ENCODE measurements at places on chromosomes 6 and 20.
A peak's percentile ranks its signal among the peaks of the same experiment; 100 is the strongest.

DNA sequence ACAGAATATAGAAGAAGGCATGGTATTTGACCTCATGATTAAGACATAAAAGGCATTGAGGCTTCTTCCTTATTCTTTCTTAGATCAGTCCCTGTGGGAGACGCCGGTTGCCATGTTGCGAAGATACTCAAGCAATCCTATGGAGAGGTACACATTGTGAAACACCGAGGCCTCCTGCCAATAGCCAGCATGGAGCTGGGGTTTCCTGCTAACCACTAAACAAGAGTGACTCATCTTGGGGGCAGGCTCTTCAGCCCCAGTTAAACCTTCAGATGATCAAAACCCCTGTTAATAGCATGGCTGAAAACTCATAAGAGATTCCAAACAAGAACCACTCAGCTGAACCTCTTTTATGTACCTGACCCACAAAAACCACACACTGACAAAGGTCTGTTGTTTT is 478.8 kb downstream of the CD83 start:
- no peak for DNase-seq

DNA sequence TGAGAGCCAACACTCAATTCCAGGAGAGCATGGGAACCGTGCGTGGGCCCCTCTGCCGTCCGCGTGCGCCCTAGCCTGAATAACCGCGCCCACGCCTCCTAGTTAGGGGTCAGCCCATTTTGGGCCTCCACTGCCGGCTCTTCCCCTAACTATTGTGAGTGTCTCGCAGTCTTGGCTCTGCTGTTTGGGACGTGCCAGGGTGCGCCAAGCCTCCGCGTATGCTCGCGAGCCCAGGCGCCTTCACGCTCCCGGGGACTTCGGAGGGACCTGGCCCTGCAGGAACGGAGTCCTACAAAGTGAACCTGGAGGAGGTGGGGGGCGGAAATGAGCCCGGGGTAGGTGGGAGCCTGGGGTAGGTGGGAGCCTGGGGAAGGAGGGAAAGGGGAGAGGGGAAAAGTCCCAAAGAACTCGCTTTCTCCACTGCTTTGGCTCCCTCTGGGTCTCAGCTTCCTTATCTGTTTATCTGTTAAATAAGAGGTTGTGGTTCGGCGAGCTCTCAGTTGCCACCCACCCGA is 873 bp upstream of the GCM2 start:
- no peak for DNase-seq

GRCh38 chr6:37187321-37188022 is 17.5 kb downstream of the PIM1 start:
- DNase-seq, result no peak

DNA sequence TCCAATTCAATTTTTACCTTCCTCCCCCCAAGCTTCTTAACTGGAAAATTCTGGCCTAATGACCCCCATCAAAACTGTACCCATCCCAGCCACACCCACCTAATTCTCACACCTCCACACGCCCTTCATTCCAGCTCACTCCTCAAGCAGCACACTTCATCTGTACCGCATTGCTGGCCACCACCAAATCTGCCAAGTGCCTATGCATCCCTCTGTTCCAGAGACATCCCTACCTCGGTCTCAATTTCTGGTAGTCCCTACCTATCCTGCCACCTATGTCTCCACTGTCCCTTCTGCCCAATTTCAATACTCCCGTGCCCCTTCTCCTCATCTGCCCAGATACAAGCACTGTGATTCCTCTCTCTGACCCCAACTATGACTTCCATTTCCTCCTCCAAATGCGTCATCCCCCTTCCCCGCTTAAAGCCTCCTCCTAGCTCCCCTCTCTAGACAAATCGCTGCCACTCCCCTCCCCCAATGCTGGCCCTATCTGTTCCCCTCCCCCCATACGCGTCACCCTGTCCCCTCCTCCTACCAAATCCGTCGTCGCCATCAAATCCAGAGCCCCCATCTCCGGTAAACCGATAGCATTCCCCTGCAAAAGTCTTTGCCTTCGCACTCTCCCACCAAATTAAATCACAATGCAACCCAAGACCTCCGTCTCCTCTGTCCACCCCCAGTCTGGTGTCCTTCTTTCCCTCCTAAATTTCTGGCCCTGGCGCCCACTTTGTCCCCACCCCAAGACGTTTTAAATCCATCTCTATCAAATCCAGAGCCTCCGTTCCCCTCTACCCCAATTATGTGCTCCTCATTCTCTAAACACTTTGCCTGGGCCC is 1.2 kb downstream of the MTCH1 start:
- peak; percentile 21 for DNase-seq

GRCh38 chr20:58555078-58555765 is 40.0 kb upstream of the APCDD1L start:
- DNase-seq, result no peak

- DNase-seq, result no peak
Measured at GRCh38 chr6:16973545-16974386, 128.1 kb upstream of the STMND1 start.

All from activated naive CD4-positive, alpha-beta T cell (primary cell).